SK-N-SH (cell line): ENCODE measurements at places on chromosomes 7 and 10. TPM values are rescaled to one million over a fixed set of nuclear protein-coding genes. Genes with fewer than 3 reads are reported as not detected.

The MBLAC1 gene
- 2.5 and 4.4 TPM in 2 replicates for polyA plus RNA-seq

The ACTA2 gene
- polyA plus RNA-seq = 119 and 130 TPM in 2 replicates

The ZNF485 gene
- polyA plus RNA-seq = 3.0 and 3.9 TPM in 2 replicates

The NME8 gene
- polyA plus RNA-seq = not detected in 2 replicates

The UCMA gene
- polyA plus RNA-seq = not detected in 2 replicates

The GRID2IP gene
- 0.03 and 0.06 TPM in 2 replicates for polyA plus RNA-seq
